ENCODE measurements at places on chromosomes 4 and X.

- DNase-seq = no peak
Measured at GRCh38 chrX:151825007-151825406, 87.7 kb upstream of the MAGEA4 start.

DNA sequence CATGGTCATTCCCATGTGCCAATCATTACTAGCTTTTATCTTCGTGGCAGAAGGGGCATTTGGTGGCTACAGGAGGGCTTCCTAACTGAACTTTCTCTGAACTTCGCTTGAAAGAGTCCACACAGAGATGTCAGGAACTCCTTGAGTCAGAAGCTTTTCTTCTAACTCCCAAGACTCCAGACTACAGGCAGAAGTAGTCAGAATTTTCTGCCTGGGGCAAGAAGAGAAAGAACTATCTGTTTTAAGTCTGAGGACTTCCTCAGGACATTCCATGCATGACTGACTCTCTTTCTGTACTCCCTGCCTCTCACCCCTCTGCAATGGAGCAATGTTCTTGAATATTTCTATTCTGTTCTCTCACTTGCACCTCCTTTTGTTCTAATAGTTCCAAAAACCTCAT is 170.5 kb upstream of the TBC1D9 start:
- DNase-seq = no peak

DNA sequence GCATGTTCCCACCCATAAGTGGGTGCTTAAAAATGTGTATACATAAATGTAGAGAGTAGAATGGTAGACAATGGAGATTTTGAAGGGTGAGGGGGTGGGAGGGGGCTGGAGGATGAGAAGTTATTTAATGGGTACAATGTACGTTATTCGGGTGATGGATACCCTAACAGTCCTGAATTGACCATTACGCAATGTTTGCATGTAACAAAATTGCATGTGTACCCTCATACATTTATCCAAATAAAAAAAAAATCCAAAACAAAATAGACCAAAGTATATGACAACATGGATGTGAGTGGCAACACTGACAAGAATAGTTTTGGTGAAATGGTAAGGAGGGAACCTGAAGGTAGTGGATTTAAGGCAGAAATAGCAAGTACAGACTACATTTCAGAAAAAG is 63.7 kb downstream of the LARP7 start:
- no peak for DNase-seq

GRCh38 chrX:136354201-136354600 is 53.4 kb downstream of the ADGRG4 start:
- no peak for DNase-seq

DNA sequence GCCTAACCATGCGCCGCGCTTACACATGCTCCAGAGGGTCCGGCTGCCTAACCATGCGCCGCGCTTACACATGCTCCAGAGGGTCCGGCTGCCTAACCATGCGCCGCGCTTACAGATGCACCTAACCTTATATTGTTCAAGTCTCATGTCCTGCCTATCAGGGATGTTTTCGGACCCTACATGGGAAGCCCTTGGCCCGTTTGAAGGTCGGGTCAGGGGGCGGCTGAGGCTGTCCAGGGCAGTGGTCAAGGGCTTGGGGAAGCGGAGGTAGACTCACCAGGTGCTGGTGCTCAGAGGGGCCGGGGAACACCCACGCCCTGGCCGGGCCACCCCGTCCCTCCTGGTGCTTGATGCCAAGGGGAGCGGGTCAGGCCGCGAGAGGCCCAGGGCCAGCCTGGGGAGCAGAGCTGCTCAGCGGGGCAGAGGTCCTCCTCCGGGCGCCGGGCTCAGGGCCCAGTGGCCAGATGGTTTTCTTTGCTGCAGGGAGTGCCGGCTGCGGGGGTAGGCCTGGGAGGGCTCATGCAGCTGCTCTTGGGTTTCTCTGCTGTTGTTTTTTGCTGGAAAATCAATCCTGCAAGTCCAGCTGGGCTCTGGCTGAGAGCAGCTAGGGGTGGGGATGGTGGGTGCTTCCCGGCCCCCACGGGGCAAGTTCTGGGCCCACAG is 35.4 kb upstream of the SPON2 start:
- DNase-seq = peak; percentile 22

DNA sequence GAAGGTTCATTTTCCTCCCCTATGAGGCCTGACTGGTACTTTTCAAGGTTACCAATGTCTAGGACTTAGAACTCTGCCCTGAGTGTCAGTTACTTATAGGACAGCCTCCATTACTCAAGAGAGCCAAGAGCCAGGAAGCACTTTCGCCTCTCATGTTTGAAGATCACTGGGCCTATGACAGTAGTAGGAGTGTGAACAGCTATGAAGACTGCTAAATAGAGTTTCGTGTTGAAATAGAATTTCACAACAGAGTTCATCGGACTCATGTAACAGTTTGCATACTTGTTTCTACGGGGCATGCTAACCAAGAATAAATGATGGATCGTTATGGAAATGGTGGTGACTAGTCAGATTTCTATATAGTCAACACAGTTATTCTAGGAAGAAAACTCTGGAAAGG is 97.8 kb upstream of the GPC4 start:
- DNase-seq = no peak

- no peak for DNase-seq
Measured at GRCh38 chr4:67785528-67785927, 31.3 kb upstream of the GNRHR start.

GRCh38 chr4:188722911-188723310 is 583.7 kb downstream of the TRIML1 start:
- no peak for DNase-seq

- DNase-seq = no peak
Measured at GRCh38 chr4:83556006-83556707, 20.2 kb downstream of the GPAT3 start.

- DNase-seq = no peak
Measured at GRCh38 chr4:177108708-177109107, 201.0 kb upstream of the NEIL3 start.

GRCh38 chrX:67693928-67694327 is 150.1 kb downstream of the AR start:
- no peak for DNase-seq

DNA sequence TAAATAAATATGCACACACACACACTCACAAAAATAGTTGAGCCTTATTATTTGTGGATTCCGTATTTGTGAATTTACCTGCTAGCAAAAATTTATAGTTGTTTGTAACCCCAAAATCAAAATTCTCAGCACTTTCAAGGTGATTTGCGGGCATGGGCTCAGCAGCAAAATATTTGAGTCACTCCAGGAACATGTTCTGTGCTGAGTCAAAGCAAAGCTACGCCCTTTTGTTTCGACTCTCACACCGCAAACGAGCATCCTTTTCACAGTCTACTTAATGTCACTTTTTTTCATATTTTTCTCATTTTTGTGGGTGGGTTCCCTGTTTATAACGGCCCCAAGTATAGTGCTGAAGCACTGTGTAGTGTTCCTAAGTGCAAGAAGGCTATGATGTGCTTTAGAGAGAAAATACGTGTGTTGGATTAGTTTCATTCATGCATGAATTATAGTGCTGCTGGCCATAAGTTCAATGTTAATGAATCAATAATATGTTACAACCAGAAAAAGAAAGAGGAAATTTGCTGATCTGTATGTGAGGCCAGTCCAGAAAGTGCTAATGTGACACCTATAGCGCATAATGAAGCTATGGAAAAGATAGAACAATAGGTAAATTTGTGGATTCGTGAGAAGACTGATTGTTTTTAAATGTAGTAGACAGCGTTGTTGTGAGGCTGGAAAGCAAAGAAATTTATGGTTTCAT is 723.2 kb upstream of the AGA start:
- no peak for DNase-seq

GRCh38 chr4:38084877-38085711 is 124.9 kb downstream of the PTTG2 start:
- DNase-seq = no peak

- no peak for DNase-seq
Measured at GRCh38 chr4:183876268-183876934, 28.7 kb upstream of the STOX2 start.

Data from Caco-2 (cell line).